GM04504 (cell line): ENCODE measurements at places on chromosomes 7 and 10.

- no peak for DNase-seq
Measured at GRCh38 chr7:24788961-24789576, 31.8 kb upstream of the GSDME start.

DNA sequence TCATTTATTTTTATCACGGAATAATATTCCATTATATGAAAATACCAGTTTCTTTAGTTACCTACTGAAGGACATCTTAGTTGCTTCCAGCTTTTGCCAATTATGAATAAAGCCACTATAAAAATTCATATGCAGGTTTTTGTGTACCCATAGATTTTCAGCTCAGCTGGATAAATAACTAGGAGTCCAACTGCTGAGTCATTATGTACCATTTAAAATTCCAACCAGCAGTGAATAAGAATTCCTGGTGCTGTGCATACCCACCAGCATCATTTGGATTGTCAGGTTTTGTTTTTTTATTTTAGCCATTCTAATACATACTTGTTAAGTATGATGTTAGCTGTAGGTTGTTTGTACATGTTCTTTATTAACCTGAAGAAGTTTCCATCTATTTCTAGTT is 14.5 kb downstream of the FAM24B start:
- no peak for DNase-seq

GRCh38 chr7:78953090-78953489 is 500.4 kb downstream of the MAGI2 start:
- DNase-seq: peak; percentile 62

DNA sequence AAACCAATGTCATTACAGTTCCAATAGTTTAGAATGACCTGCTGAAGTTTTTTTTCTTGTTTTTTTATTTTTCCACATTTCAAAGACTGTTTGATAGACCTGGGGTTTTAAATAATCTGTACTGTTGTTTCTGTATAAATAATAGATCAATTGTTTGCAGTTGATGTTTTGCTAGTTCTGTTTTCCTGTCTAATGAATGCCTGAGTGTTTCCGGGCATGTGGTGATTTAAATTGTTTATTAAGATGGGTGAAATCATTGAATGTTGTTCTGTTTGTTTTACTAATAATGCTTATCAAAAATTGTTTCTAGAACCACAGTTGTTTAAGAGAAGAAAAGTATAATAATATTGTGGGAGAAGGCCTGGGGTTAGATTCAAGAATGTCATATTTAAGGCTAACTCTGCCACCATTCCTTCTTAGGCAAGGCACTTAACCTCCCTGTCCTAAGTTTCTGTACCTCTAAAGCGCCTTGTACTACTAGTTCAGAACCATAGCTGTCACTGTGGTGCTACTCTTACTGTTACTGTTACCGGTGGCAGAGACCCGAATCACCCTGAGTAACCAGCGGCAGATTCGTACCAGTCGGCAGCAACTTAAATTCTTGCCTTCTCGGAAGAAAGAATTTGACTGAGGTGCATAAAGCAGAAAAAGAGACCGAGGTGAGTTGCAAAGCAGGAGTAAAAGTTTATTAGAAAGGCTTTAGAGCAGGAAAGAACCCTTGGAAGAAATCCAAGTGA is 1014.1 kb downstream of the REEP3 start:
- no peak for DNase-seq
